ENCODE measurements at places on chromosomes 7 and 10.

DNA sequence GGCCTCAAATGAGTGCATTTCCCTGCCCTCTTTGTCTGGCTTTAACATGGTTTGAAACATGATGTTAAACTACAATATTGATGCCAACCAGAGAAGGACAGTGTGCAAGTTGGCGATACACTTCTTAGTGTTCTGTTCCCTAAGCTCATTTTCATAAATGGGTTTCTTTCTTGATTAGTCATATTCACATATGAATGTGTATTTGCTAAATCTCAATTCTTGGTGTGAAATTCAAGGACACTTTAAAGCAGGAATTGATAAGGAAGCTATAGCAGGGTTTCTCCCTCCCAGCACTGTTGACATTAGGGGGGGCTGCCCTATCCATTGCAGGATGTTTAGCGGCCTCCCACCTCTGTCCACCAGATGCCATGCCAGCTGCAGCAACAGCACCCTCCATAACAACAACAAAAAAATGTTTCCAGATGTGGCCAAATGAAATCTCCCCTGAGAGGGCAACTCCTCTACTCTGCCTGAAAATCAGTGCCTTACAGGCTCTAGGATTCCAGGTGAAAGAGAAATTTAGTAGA, 13.1 kb downstream of the CCNY start:
- no peak for DNase-seq

DNA sequence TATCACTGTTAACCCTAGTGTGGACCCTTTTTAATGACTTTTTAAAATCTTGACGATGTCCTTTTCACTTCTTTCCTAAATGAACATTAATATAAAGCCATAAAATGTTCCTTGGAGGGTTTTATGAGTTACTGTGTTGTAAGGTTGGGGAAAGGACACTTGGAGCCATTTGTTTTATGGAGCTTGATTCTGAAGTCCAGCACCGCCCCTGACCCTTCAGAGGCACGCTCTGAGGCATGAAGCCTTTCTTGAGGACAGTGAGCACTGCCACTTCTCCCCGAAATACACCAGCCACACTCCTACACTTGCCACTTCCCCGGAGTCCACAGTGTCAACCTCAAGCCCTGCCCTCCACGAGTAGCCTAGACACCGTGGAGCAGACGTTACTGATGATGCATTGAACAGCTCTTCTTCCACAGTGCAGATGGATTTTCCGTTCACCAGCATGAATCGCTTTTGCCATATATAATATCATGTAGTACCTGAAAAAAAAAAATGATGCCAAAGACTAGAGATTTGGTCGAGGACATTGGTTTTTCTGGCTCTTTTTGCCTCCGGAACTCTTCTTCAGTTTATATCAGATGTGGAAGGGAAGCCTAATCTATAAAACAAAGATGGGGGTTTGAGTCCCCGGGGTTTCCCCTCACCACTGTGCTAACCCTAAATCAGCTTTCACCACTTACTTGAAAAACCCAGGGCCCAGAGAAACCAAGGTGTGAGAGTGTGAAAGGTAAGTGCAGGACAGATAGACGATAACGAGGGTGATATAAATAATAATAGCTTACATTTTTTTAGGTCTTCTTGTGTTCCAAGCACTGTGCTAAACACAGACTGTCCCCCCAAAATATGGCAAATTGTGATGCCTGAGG, 652.6 kb upstream of the GALNT17 start:
- no peak for DNase-seq

DNA sequence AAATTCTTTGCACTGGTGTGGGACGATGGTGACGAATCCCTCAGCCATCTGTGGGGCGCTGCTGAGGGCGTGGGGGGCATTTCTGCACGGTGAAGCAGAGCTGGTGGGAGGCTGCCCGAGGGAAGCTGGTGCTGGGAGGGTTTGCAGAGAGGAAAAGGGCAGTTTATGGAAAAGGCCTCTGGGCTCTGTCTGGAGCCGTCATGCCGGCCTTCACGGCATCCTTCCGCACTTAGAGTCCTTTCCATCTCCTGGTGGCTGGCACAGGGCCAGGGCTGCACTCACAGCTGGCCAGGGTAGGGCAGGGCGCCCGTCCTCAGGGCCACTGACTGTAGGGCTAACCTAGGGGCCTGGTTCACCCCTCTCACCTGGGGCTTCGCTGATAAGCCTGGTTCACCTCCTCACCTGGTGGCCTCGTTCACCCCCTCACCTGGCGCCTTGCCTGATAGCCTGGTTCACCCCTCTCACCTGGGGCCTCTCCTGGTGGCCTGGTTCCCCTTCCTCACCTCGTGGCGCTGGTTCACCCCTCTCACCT, 598 bp upstream of the AMZ1 start:
- DNase-seq = no peak

DNA sequence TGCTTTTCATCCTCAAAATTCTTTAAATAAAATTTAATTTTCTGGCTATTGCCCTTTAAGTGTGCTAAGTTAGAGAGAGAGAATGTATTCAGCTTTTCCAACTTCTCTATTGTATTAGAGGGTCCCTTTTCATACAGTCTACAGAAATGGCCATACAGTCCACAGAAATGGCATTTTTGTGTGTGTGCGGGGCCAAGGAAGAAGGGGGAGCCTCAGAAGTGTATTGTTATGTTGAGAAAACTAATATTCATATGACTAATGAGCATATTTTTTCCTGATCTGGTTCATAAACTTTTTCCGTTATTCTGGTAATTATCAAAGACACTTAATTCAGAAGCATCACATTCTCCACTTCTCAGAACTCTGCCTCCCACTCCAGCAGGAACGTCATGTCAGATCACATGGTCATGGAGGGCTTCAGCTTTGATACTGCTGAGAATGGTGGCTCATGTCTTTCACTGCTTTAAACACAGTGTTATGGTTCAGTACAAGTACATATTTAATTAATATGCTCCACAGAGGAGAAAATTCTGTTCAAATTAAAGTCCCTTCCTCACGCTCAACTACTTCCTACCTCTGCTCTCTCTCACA, 37.1 kb downstream of the ELMO1 start:
- DNase-seq = no peak

DNA sequence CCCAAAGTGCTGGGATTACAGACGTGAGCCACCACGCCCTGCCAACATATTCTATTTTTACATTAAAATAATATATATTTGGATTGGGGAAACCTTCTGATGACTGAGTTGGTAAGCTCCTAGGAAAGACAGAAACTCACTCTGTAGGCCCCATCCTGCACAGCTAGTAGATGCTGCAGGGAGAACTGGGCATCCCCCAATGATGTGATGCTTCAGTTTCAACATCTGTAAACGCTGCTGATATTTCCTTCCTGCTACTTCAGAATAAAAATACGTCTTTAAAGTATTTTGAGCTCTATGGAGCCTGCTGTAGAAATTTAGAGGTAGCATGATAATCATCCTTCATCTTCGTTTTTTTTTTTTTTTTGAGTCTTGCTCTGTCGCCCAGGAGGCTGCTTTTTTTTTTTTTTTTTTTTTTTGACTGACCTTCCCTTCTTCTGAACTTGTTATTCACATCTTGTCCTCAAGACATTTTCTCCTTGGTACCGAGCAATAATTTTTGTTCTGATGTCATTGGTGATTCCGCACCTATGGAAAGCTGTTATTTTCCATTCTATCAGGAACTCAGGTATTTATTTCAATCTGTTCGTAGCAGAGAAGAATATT, 21.8 kb upstream of the INPP5F start:
- DNase-seq = no peak

GRCh38 chr10:84007482-84007881, 131.8 kb upstream of the GHITM start:
- DNase-seq = no peak

GRCh38 chr7:129341816-129342806, 92.1 kb upstream of the STRIP2 start:
- DNase-seq = no peak

DNA sequence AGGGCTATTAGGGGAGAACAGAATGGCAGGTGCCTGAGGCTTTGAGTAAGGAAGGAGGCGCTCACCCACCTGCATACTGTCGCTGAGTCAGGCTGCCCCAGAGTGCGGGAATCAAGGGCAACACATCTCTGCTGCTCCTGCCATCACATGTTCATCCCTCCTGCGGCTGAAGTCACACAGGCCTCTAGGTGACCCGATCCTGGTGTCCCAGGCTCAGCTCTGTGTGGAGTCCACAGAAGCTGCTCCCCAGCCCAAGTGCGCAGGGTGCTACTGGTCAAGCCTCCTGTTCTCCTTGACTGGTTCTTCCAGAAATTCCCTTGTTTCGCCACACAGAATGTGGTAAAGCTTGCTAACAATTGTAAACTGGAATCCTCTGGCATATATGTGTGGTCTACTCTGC, 96.9 kb upstream of the IL6 start:
- no peak for DNase-seq

GRCh38 chr7:31995134-31995533, 75.1 kb downstream of the PDE1C start:
- no peak for DNase-seq

DNA sequence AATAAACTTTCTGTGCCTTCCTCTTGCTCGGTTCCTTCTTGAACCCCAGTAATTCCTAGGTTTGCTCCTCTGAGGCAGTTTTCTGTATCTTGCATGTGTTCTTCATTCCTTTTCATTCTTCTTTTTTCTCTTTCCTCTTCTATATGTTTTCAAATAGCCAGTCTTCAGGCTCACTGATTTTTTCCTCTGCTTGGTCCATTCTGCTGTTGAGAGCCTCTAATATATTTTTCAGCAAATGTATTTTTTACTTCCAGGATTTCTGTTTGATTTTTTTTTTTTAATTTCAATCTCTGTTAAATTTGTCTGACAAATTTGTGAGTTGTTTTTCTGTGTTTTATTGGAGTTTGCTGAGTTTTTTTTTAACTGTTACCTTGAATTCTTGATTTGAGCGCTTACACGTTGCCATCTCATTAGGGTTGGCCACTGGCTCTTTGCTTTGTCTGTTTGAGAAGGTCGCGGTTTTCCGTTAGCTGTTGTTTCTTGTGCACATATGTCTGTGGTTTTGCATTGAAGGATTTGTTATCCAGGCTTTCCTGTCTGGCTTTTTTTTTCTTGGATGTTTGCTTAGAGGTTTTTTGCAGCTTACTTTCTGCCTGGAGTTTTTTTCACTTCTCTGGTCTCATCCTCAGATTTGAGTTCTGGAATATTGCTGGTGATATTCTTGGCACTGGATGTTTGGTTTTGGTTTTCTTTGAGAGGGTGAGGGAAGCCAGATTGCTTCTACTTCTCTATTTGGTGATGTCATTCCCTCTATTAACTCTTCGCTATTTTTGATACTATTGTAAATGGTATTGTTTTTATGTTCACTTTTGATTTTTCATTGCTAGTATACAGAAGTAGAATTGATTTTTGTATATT, 12.7 kb downstream of the SPRN start:
- DNase-seq = no peak

DNA sequence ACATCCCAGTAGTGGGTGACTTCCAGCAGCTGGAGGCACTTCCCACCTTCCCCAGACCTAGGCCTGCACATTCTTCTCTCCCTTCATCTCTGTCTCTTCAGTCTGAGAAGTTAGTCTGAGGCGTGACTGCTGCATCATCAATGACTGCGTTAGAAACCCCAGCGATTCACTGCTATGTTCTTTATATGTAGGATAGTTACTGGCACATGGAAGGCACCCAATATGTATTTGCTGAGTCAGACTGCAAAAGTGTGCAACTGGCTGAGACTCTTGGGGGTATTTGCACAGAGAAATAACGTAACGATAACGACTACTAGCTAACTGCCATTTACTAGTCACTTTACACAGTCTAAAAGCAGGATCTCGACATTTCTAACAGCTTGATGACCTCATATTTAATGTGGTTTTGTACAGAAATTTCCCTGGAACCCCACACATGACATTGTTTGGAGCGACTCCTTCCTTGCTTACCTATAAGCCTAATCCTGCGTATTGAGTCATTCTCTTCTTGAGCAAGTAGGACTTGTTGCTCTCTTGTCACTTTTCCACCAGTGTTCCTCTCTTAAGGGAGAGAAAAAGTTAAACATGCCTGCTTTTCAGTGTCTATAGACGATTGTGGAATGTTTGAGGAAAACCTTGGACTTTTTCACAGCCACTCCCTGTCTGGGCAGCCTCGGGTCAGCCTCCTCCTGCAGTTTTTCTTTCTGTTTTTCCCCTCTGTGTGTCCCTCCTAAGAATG, 45.5 kb downstream of the THNSL1 start:
- DNase-seq = no peak

DNA sequence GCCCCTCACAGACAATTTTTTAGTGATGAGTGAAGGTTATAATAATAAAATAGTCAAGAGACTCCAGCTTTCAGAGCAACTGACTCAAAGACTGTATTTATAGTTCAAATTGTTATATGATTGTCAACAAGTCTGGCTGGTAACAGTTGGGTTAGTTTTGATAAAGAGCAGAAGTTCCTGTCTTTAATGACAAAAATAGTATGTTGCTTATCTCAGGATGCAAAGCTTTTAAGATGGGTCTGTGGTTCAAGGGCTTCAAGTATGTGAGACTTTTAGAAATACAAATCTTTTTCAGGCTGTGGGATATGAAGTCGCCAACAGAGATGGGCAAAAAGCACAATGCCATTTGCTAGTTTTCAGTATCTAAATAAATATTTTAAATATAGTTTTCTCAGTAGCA, 118.4 kb downstream of the ABCA13 start:
- DNase-seq = peak; percentile 19

GRCh38 chr10:86004337-86004736, 362.3 kb downstream of the GRID1 start:
- DNase-seq = no peak

DNA sequence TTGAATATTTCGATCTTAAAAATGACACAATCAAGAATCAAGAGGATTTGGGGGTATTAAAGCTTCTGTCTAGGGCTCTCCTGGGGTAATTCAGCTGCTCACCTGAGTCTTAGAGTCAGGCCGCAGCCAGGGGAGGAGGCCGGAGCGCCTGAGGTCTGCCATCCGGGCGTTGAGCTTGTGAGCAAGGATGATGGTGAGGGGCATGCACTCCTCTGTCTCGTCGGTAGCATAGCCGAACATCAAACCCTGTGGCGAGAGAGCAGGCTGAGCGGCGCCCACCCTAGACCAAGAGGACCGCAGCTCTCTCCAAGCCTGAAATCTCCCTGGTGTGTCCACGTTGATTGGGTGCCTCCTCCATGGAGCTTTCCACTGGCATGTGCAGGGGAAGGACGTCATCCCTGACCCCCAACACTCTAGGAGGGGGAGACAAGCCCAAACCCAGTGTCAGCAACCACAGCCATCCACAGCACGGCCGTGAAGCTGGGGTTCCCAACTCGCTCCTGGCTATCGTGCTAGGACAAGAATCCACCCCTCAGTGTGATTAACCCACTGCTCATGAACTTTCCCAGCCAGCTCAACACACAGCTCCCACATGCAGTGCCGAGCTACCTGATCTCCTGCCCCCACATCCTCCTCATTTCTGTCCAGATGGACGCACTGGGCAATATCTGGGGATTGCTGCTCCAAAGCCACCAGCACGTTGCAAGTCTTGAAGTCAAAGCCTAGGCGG, 9.2 kb downstream of the MAT1A start:
- DNase-seq = no peak

- DNase-seq = no peak
Observed at GRCh38 chr10:4057725-4058513, 272.9 kb upstream of the KLF6 start.

- DNase-seq = no peak
Observed at GRCh38 chr7:47627580-47628283, 45.8 kb upstream of the TNS3 start.

GRCh38 chr10:48932831-48933664, 6.6 kb downstream of the LRRC18 start:
- DNase-seq = no peak

Data from GDM1 (cell line).